ENCODE measurements at places on chromosomes 12 and 14.

- DNase-seq, result no peak
Observed at GRCh38 chr14:103833711-103834110, 13.7 kb downstream of the PPP1R13B start.

- DNase-seq, result no peak
Observed at GRCh38 chr12:123148223-123148622, 2.7 kb downstream of the PITPNM2 start.

- no peak for DNase-seq
Observed at GRCh38 chr14:96090441-96091148, 51.4 kb downstream of the C14orf132 start.

DNA sequence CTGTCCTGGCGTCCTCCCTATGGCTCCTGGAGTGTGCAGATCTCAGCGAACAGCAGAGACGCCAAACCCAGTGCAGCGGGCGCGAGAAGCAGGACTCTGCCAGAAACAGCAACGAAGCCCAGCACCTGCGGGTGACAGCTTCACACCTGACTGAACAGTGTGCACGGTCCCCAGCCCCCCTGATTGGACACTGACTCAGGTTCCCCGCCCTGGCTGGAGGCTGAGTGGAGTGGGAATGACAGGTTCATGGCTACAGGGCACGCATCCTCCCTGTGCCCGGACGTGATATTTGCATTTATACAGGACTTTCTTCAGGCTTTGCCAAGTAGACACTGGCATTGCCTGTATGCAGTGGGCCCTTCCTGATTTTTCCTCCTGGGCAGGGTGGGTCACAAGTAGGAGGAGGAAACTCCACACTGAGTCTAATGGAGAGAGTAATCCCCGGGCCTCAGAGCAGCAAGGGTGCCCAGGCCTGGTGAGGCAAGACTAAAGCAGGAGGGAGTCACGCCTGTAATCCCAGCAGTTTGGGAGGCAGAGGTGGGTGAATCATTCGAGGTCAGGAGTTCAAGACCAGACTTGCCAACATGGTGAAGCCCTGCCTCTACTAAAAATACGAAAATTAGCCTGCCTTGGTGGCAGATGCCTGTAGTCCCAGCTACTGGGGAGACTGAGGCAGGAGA lies 71.6 kb downstream of the ASCL4 start:
- DNase-seq, result no peak

- no peak for DNase-seq
Observed at GRCh38 chr14:105908006-105908405, 381.6 kb downstream of the TMEM121 start.

DNA sequence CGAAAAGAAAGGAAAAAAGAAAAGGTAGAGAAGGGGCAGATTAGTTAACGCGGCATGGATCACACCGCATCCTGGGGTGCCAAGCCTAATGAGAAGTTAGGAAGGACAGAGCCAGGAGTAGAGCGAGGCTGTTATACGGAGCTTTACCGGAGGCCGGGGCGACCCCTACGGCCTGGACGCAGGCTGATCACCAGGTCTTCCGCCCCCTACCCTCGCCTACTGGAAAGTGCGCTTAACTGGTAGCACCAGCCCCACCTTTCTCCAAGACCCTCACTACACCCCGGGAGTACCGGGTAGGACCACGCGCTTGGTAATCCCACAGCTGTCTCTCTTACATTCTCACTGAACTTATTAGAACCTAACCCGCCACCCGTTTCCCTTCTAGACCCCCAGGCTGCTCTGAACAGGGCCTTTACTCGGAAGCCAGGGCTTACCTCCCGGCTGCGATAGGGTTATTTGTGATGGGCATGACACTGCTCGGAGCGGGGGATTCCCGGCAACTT lies 33.8 kb downstream of the WBP11 start:
- DNase-seq, result no peak

- no peak for DNase-seq
Observed at GRCh38 chr12:131897276-131897675, 2.9 kb downstream of the ULK1 start.

DNA sequence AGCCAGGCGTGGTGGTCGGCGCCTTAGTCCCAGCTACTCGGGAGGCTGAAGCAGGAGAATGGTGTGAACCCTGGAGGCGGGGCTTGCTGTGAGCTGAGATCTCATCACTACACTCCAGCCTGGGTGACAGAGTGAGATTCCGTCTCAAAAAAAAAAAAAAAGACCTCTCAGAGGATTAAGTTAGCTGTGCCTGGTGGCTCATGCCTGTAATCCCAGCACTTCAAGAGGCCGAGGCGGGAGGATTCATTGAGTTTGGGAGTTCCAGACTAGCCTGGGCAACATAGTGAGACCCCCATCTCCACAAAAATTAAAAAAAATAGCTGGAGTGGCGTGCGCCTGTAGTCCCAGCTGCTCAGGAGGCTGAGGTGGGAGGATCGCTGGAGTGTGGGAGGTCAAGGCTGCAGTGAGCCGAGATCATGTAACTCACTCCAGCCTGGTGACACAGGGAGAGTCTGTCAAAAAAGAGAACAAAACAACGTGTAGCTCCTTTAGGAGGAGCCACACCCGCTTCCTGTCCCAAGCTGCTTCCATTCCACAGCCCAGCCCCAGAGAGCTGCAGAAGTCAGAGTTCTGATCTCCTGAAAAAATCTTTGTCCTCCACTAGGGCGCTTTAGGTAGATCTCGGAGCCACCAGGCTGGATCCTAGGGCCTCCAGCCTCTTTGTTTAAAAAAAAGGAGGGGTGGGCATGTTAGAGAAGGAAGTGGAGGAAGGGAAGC lies 11.5 kb upstream of the ULK1 start:
- DNase-seq, result no peak
